ENCODE measurements at places on chromosomes 5 and 9.

- DNase-seq, result no peak
Measured at GRCh38 chr5:142032747-142033631, 20.2 kb upstream of the GNPDA1 start.

- DNase-seq, result no peak
Measured at GRCh38 chr9:16954040-16954439, 83.6 kb upstream of the BNC2 start.

DNA sequence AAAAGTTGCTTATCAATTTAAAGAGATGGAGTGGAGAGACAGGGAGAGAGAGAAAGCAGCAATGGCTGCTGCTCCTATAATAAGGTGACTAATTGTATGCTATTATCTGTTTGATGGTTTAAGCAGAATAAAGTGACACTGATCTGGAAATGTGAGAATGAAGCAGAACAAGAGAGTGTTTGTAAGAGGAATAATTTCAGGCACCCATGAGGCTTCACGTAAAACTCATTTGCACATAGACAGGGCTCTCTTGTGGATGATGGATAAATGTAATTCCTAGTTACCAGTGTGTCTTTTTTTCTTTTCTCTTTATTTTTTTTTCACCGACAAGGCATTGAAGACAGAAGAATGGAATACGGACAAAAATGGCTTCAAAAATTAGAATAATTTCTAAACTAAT, 228.8 kb upstream of the TYRP1 start:
- DNase-seq, result no peak

- no peak for DNase-seq
Measured at GRCh38 chr5:66643387-66643786, 47.2 kb downstream of the MAST4 start.

- DNase-seq, result no peak
Measured at GRCh38 chr5:94181895-94182294, 436.5 kb downstream of the KIAA0825 start.

DNA sequence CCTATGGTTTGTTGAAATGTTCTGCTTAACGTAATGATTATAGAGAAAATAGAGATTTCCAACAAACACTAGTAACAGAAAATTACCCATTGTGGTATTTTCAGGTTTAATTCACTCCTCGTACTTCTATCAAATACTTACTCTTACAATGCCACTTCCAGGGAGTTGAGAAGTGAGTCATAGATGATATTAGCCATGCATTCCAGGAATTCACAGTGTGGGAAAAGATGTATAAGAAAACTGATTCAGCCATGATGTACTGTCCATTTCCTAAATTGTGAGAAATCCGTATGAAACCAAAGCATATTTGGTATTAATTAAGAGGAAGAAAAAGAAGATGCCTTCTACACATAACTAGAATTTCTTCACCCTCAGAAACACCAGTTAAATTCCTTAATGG, 1854.6 kb upstream of the WWC1 start:
- no peak for DNase-seq

DNA sequence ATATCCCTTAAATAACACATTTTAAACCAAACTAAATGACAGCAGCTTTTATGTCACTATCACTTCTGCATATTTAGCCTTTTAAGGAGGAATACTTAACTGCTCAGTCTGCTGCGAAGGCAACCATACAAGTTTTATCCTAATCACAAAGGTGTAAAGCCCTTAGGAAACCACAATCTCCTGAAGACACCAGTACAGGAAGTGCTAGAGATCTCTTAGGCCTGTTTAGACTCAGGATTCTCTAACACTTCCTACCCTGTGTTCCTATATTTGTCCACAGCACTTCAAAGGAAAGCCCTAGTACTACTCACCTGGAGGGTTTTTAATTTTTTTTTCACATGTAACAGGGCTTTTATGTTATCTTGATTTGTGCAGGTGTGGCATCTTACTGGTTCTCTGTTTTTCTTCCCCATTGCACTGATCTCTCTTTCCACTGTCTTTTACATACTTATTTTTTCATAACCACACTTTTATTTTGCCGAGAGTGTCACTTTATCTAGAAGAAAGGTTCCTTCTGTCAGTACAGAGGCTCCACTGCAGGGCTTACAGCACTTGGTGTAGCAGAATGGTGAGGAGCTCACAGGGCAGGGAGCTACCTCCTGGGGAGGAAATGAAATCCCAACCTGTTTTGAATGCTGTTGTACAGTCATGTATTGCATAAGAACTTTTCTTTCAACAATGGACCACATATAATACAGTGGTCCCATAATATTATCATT, 1060.6 kb upstream of the ACO1 start:
- no peak for DNase-seq

GRCh38 chr5:39009981-39010380, 64.2 kb downstream of the RICTOR start:
- DNase-seq, result no peak

DNA sequence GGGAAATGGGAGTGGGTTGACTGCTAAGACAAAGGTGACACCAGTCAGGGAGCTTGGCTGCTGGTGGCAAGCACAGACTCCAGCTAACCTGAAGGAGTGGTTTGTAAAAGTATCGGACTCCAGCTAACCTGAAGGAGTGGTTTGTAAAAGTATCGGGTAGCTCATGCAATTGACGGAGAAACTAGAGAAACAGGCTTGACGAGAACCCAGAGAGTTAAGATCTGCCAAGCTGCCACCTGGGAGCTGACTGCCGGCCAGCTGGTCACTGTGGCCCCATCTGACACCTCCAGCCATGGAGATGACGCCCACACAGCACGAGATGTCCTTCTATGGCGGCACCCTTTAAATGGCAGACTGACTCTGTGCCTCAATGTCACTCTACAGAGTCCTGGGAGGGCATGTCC, 28.3 kb upstream of the CRB2 start:
- DNase-seq, result no peak
